Caudate nucleus (tissue), 63 donors: ENCODE measurements at places on chromosomes 16 and 17.

GRCh38 chr16:52128361-52128760, 418.6 kb downstream of the TOX3 start:
- DNase-seq, result no peak

- DNase-seq, result no peak
Observed at GRCh38 chr17:65181237-65182061, 44.3 kb downstream of the RGS9 start.

- DNase-seq, result no peak
Observed at GRCh38 chr16:48121276-48121675, 34.5 kb downstream of the ABCC12 start.

DNA sequence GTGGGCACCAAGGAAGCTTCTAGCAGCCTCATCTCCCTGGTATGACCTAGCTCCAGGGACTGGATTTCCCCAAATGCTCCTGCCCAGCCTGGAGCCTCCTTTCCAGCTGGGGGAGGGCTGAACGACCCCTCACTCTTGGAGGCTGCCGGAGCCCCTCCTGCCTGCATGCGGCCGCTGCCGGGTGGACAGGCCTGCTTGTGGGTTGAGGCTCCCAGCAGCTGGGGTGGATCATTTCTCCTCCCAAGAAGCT, 213.6 kb downstream of the SEC14L1 start:
- no peak for DNase-seq

DNA sequence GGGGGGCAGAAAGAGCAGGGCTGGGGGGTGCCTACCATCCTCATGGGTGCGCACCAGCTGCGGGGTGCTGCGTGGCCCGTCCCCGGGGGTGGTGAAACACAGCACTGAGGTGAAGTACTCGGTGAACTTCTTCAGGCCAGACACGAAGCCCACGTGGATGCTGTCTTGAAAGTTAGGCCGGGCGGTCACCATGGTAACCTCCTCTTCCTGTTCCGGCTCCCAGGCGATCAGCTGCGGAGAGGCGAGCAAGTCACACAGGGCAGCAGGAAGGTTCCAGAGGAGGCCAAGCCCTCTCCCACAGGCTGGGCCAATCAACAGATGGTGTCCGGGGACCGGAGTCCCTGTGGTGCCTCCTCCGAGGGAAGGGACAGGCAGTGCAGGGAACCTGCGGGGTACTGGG, 90.1 kb upstream of the CDC42EP4 start:
- no peak for DNase-seq
